ENCODE measurements at places on chromosomes 7 and 10. TPM values are rescaled to one million over a fixed set of nuclear protein-coding genes. Genes with fewer than 3 reads are reported as not detected.

DNA sequence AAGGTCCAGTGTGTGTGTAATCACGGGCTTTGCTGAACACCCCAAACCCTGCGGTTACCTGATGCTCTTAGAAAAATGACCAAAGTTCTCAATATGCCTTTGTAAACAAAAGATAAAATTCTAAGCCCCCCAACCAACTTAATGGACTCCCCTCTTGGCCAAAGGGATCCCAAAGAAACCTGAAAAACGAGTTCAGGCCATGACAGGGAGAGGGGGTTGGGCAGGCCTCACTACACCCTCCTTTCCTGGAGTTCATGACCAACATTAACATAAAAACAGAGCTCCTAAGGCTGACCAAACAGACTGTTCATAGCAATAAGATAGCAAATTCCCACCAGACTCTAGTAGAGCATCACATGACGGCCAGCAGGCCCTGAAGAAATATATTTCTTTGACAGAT lies 3.0 kb upstream of the VIPR2 start:
- no peak for DNase-seq

- no peak for DNase-seq
Measured at GRCh38 chr10:88802523-88803285, at the start of gene LIPM. TSS of gene LIPM (plus strand) at chr10:88802730. CDS start at chr10:88802897, 167 bp downstream.

Gene TCTN3
- polyA plus RNA-seq: 23.7 TPM

Gene TAF3
- 6.3 TPM for polyA plus RNA-seq

Gene OR2A14
- polyA plus RNA-seq: not detected

Gene VIM
- 2,993 TPM for polyA plus RNA-seq

Gene WNT8B
- 0.09 TPM for polyA plus RNA-seq

Gene ANKRD30A
- polyA plus RNA-seq: not detected

Measured in hindlimb muscle (tissue), 1 donor.